Central memory CD4-positive, alpha-beta T cell (primary cell): ENCODE measurements at places on chromosomes 4 and X.

- no peak for DNase-seq
Measured at GRCh38 chr4:74174421-74174820, 16.5 kb downstream of the MTHFD2L start.

- DNase-seq: no peak
Measured at GRCh38 chr4:188778905-188779304, 639.7 kb downstream of the TRIML1 start.

DNA sequence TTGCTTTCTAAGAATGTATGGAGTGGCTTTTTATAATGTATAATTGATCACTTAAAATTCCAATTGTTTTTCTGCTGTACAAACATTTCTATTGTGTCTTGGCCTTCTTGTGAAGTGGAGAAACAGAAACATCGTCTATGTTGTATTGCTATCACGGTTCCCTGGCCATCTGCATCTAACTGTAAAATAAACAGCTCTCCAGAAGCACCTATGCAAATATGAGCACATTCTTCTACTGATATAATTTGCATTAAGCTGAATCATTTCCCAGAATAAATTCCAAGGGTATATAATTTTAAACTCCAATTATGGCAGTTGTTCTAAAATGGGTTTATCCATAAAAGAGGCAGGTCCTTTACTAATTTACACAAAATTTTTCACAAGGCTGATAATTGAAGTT lies 261.6 kb upstream of the STS start:
- no peak for DNase-seq

- no peak for DNase-seq
Measured at GRCh38 chrX:39907964-39908661, 189.6 kb downstream of the BCOR start.

DNA sequence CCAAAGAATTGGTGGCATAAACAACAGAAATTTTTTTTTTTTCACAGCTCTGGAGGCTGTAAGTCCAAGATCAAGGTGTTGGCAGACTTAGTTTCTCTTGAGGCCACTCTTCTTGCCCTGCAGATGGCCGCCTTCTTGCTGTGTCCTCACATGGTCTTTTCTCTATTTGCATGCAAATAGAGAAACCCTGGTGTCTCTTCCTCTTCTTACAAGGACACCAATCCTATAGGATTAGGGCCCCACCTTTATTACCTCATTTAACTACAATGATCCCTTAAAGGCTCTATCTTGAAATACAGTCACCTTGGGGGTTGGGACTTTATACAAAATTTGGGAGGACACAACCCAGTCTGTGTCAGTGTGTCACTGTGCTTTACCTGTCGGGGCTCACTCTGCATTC lies 175.4 kb upstream of the PGRMC2 start:
- DNase-seq: no peak

- DNase-seq: no peak
Measured at GRCh38 chr4:112857461-112857860, 192.0 kb upstream of the ANK2 start.

- DNase-seq: no peak
Measured at GRCh38 chr4:151806511-151806927, 45.7 kb upstream of the GATB start.

DNA sequence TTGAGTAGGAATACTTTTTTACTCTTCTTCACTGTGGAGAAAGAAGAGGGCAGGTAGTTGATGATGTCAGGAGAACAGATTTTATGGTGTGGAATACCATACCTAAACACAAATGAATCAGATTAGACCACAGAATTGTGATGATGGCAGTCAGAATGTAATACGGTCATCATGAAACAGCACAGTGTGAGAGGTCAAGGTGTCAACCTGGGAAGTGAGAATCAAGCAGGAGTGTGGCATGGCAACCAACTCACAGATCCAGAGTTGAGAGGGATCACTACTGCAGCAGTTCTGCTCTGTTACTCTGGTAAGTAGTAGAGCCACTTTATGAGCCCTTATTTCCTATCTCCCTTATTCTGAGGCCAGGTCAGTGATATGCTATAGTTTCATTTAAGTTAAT lies 27.7 kb downstream of the METTL14 start:
- DNase-seq: no peak

DNA sequence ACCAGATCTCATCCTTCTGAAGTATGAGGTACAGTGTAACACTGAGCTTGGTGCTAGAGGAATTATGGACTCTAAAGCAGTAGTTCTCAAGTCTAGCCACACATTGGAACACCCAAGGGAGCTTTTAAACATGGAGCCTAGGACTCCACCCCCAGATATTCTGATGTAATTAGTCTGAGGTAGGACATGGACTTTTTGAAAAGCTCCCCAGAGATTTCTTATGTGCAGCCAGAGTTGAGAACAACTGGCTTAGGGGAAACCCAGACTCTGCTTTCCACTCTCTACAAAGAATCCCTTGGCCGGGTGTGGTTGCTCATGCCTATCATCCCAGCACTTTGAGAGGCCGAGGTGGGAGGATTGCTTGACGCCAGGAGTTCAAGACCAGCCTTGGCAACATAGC lies 11.6 kb upstream of the GDPD2 start:
- no peak for DNase-seq

DNA sequence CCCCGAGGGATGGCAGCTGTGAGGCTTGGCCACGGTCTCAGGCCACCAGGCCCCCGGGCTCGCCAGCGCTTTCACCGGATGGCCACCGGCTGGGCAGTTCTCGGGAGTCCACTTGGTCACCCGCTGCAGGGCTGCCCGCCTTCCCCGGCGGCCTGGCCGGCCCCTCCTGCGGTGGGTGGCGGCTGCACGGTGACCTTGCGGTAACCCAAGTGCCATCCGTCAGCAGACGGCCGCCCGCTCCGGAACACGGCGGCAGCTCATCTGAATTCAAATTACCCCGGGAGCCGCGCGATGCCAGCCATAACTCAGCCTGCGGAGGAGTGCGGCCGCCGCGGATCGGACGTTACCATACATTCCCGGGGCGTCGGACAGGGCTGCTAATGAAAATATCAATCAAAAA lies 60.7 kb downstream of the FAM53A start:
- no peak for DNase-seq

- DNase-seq: no peak
Measured at GRCh38 chrX:134718966-134719317, 60.7 kb upstream of the PLAC1 start.

DNA sequence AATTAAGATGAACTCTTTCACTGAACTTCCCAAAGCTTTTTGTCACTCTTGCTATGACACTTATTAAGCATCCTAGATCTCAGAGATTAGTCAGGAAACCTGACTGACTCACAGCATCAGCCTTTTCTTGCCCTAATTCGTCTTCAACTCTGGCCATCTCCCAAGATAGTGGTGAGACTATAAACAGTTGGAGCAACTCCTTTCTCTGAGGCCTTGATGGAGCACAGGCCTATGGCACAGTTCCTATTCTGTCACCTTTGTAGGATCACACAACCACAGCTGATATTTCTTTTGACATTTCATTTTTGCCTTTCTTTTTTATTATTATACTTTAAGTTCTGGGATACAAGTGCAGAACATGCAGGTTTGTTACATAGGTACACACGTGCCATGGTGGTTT lies 217.6 kb downstream of the PRR32 start:
- DNase-seq: no peak

DNA sequence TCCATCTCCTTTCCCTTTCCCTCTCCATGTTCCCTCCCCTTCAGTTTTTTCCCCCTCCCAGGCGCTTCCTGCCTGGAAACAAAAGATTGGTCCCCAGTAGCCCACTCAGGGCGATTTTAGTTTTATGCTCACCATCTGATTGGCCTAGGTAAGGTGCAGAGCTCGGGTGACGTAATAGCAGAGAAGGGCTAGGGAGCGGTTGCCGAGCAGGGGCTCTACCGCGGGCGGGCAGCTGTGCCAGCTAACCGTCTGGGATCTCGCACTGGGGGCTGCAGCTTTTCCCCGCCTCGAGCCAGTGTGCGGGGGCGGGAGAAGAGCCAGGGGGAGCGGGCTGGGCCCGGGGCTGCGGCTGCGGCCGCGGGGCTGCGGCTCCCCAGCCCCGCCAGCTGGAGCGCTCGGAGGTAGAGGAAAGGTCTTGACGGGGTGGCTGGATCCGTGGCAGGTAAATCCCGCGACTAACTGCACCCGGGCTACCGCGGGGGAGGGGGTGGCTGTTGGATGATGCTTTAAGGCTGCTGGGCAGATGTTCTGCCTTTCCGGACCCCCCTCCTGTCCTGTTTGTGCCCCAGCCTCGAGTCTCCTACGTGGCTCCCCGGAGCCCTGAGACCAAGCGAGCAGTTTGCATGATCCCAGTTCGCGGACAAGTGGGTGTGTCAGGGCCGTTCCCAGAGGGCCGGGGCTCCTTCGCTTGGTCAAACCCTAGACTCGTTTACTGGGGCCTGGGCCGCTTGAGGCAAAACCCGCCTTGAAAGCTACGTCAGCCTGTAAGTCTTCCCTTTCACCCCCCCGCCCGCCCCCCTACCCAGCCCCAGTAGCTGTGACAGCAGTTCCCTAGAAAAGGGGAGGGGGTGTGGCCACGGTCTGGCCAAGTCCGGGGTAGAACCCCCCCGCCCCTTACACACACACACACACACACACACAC lies at the start of gene PAK3:
Gene PAK3, plus strand, starts transcription at position 218 of the 922 bp plus-strand sequence. CDS start 26,913 bp downstream, outside the sequence.
- DNase-seq: peak; percentile 46

DNA sequence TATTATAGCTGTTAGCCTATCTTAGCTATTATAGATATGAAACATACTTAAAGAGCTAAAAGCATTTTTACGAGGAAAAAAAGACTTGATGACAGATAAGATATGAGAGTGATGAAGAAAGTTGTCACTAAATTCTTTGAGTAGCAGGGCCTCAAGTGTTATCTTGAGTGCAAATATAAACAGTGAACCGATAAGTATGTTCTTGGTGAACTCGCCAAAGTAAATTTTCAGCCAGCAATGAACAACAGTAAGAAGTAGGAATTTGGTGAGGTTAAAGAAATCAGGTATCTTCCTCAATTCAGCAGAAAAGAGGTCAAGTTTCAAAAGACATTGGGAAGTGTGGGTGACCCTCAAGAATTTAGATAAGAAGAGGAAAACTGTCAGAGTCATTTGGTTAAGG lies 471.8 kb upstream of the FTHL17 start:
- DNase-seq: no peak

DNA sequence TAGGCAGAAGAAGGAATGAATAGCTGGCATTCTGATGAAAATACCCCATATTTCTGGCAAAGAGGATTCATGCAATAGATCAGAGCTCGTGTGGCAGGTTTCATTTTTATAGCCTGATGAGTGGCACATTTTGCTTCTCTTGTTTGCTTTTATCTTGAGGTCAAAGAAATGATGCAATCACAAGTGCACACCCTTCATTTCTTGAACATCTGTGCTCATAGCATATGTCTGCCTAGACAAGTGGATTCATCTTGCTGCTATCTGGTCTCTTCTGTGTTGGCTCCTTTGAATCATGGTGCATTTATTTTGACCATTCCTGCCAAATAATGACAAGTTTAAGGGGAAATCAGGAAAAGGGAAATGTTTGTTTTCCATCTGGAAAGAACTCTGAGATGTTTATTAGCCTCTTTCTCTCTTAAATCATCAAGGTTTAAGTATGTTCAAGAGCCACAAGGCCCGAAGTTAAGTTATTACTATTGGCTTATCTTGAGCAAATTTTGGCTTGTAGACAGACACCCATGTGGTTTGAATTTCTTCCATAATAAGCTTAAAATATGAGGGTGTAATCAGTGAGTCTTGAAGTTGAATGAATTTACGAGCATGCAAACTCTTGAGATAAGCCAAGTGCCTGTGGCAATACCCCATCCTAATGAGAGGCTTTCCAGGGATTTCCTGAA lies 59.3 kb upstream of the HS3ST1 start:
- no peak for DNase-seq

- DNase-seq: no peak
Measured at GRCh38 chrX:70437921-70438665, 6.5 kb upstream of the DLG3 start.

- DNase-seq: no peak
Measured at GRCh38 chr4:113828702-113829101, 67.2 kb upstream of the CAMK2D start.

DNA sequence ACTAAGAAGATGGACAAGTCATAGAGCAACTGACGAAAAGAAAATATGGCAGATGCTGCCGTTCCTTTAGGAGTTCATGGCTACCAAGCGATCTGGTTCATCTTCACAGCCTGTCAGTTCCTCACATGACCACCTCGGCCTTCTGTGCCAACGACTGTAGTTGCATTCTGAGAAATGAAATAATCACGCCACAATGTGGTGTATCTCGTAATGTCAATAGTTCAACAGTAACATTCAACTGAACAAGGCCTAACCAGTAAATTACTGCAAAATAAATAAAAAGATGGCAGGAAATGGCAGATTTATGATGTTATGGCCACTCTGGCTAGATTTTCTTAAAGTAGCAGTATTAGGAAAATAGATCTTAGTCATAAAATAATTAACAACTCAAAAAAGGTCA lies 4.4 kb downstream of the GPRIN3 start:
- DNase-seq: peak; percentile 80

- DNase-seq: no peak
Measured at GRCh38 chr4:104064646-104065577, 345.1 kb upstream of the TACR3 start.

- DNase-seq: no peak
Measured at GRCh38 chr4:71473541-71474240, 134.9 kb downstream of the SLC4A4 start.

- DNase-seq: no peak
Measured at GRCh38 chr4:110034026-110034393, 121.3 kb downstream of the EGF start.

- no peak for DNase-seq
Measured at GRCh38 chr4:184395451-184395917, 78.9 kb downstream of the IRF2 start.

GRCh38 chrX:17459661-17460060 lies 84.7 kb downstream of the NHS start:
- DNase-seq: no peak

GRCh38 chr4:140092094-140092851 lies 61.7 kb downstream of the MAML3 start:
- no peak for DNase-seq

DNA sequence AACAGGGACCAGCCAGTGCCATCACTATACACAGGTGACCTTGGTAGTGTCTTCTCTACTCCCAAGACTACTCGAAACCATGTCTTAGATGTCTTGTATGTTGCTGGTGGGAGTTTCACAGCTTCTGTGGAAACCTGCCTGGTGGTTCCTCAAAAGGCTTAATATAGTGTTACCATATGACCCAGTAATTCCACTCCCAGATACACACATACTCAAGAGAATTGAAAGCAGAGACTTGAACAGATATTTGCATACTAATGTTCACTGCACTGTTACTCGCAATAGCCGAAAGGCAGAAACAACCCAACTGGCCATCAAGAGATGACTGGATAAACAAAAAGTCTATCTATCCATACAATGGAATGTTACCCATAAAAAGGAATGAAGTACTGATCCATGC lies 3.1 kb downstream of the TFDP3 start:
- DNase-seq: no peak
